Stimulated activated CD4-positive, alpha-beta T cell treated with anti-CD3 and anti-CD28 coated beads, Interleukin-1b, Interleukin-23, amount 100 ng/mL, for 1 hour (primary cell): ENCODE measurements at places on chromosomes 7 and 10.

DNA sequence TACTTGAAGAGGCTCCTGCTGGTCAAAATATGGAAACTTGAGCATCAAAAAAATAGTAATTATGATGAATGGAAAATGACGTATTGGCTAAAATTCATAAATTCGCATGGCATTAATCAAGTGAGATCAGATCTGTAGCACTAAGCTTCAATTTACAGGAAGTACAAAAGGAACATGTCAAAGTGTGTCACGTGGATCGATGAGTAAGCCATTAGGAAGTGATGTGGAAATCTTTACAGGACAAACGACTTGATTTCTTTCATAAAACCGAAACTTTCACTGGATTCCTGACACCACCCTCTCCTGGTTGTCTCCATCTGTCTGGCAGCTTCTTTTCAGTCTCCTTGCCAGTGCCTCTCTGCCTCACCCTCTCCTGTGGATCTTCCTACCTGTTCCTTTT lies 25.8 kb downstream of the AKR1C8 start:
- no peak for DNase-seq

DNA sequence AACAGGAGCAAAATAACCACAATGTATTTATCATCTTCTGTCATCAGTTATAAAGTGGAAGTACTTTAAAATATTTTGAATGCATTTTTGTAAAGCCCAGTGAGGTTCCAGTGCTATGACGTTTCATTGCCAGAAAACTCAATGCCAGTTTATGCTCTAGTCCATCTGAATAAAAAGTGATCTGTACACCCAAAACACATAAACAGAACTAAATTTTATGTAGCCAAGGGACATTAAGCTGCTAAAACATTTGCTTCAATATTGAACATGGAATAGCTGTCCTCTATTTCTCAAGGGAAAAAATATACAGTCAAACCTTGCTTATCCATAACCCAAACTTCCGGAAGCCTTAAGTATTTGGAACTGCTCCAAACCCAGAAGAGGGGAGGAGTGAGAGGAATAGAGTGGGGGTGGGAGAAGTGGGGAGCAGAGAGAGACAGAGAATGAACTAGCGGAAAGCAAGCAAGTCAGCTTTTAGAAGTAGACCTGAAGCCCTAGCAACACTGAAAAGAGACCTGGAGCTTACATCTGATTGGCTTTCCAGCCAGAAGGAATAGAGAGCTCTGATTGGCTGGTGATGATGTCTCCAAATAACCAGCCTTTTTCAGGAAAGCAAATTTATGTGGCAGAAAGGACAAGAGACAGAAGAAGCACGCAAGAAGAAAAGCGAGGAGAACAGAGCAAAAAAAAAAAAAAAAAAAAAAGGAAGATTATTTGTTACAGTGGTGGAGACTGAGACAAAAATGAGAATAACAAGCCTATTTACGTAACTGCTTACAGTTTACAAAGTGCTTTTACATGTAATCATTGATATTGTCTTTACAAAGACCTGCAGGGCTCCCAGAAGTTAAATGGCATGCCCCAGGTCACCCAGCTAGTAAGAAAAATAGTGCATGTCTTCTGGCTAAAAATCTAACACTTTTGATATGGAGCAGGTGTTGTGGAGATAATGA lies 196.0 kb downstream of the RNLS start:
- DNase-seq: no peak

- DNase-seq: no peak
These were observed 15.5 kb upstream of the LARP4B start for GRCh38 chr10:947051-947450.

GRCh38 chr10:131926253-131926652 lies 25.4 kb downstream of the PPP2R2D start:
- no peak for DNase-seq

GRCh38 chr7:128194533-128195282 lies 46.4 kb upstream of the LEP start:
- no peak for DNase-seq

DNA sequence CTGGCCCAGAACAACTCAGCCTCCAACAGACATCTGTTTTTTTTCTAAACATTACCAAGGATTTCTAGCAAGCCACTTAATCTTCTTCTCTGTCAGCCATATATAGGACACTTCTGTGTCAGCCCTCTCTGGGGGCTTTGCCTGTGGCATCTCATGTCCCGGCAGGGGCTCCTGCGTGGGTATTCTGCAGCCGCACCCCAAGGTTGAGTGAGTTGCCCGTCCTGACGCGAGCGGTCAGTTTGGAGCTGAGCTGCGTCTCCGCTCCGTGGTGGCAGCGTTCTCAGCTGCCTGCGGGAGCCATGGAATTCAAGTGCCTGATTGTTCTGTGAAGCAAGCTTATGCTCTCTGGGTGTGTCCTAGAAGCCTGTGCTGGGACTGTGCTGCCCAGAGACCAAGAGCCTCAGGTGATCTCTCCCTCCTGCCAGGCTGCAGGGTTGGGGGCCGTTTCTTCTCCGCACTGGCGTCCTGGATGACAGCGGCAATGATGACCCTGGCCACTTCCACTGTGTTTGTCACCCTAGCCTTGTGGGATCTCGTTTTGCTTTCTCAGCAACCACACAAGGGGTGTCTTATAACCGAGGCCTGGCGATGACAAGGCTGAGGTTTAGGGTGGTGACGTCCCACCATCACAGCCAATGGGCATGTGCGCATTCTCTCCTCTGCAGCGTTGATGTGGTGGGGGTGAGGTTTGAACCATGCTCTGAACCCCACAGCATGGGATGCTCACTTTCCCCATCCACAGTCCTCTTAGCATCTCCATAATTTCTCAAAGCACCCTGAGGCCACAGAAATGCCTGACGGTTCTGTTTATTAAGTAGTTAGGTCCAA lies 612.6 kb upstream of the FOXK1 start:
- no peak for DNase-seq
